Osteocyte (in vitro differentiated cells): ENCODE measurements at places on chromosomes 1 and 21. TPM values are rescaled to one million over a fixed set of nuclear protein-coding genes. Genes with fewer than 3 reads are reported as not detected.

DNA sequence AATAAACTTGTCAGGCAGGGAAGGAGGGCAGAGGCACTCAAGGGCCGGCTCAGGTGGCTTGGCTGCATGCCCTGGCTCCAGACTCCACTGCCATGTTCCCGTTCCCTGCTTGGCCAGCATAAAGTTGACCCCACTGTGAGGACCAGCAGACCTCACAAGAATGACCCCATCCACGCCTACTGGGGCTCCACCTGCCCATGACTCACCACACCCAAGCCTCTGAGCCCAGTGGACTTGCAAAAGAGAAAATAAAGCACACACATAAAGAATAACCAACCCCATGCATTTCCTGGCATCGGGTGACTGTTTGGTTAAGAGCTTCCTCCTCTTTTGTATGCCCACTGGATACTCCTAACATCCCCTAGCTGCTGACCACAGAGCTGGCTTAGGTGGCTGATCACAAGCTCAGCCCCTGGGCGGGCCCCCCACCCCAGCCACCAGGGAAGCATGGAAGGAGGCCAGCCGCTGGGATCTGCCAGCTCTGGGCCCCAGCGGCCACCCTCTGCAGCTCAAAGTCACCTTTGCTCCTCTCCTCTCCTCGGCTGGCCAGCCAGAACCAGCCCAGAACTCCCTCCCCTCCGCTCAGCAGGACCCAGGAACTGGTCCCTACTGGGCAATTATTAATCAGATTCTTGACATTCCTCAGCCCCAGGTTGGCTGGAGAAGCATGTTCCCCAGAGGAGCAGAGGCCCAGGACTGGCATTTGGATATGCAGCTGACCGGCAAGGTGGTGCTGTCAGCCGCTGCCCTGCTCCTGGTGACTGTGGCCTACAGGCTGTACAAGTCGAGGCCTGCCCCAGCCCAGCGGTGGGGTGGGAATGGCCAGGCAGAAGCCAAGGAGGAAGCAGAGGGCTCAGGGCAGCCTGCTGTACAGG lies at the start of gene KLHDC7A:
Gene KLHDC7A (plus strand): TSS at position 616 of the 875 bp plus-strand sequence. CDS start 52 bp downstream, at position 668.
- DNase-seq, result no peak

Gene MFAP2
- 169 and 172 TPM in 2 replicates for total RNA-seq

Gene CELA3B
- not detected in 2 replicates for total RNA-seq

Gene BNIPL
- 0.55 and 0.81 TPM in 2 replicates for total RNA-seq

DNA sequence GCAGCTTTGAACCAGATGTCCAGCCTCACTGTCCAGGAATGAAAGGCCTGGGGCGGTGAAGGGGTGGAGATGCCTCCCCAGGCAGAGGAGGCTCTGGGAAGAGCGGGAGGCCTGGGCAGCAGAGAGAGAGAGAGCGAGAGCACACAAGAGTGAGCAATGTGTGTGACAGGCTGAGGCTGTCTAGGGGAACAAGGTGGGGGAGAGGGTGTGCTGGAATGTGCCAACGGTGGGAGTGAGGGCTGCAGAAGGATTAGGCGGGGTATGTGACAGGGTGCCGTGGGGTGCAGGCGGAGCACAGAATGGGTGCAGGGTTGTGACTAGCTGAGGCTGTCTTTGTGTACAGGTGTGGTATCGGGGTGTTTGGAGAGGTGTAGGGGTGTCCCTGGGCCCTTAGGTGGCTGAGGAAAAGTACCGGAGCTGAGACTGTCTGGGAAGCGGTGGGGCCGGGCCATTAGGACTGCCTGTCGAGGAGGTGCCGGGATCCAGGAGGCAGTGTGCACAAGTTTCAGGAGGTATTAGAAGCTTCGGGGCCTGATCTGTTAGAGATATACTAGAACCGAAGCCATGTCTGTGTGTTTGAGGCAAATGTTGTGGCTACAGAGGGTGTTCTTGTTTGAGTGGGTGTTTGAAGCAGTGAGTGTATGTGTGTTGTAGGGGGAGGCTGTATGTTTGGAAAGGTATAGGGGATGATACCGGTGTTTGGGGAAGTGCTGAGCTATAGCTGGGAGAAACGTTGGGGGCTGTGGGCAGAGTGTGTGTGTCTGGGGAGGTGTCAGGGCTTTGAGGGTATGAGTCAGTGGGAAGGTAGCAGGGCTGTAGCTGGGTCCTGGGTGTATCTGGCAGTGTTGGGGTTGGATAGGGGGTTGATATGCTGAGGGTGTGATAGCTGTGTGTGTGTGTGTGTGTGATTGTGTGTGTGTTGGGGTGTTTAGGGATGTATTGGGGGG lies 9.1 kb downstream of the AHDC1 start:
- no peak for DNase-seq

Gene TAL1
- not detected in 2 replicates for total RNA-seq

- DNase-seq, result no peak
Observed at GRCh38 chr1:155976062-155976912, 2.1 kb downstream of the ARHGEF2 start.

GRCh38 chr1:54391450-54392209 lies 14.6 kb downstream of the SSBP3 start:
- DNase-seq, result no peak

Gene PNRC2
- total RNA-seq, result 58.9 and 63.7 TPM in 2 replicates

- no peak for DNase-seq
Observed at GRCh38 chr1:182149411-182149965, 88.0 kb upstream of the ZNF648 start.

DNA sequence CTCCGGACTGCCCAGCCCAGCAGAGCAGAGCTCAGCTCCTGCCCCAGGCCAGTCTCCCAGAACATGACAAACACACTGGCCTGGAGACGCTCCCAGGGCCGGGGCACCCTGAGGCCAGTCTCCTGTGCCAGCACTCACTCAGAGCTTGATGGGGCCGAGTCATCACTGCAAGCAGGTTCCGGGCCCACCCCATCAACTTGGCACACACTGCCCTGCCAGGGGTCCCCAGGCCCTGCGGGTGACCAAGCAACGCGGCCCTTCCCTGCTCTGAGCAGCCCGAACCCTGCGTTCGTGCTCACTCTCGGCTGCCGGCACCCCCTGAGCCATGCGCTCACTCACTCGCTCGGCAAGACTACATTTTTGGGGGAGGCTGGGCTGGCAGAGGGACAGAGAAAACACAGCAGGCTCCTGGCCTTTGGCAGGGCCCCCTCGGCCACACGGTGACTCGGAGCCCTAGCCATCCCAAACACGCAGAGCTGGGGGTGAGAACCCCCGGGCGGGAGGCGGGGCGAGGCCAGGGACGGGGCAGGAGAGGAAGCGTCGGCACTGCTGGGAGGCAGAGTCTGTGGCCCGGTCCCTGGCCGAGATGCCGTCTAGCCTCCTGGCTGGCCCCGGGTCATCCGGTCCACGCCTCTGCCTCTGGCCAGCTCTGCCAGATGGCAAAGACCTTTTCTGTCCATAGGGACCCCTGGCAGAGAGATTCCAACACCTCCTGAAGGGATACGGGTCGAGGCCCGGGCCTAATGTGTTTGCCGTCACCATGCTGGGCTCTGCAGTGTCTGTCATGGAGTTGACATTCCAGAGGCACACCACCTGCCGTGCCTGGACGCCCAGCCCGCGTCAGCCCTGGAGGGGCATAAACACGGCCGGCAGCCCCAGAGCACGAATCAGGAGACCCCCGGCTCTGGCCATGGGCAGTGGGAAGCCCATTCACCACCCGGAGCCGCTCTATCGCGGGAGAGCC lies 68.0 kb downstream of the MEGF6 start:
- DNase-seq, result peak; percentile 92

DNA sequence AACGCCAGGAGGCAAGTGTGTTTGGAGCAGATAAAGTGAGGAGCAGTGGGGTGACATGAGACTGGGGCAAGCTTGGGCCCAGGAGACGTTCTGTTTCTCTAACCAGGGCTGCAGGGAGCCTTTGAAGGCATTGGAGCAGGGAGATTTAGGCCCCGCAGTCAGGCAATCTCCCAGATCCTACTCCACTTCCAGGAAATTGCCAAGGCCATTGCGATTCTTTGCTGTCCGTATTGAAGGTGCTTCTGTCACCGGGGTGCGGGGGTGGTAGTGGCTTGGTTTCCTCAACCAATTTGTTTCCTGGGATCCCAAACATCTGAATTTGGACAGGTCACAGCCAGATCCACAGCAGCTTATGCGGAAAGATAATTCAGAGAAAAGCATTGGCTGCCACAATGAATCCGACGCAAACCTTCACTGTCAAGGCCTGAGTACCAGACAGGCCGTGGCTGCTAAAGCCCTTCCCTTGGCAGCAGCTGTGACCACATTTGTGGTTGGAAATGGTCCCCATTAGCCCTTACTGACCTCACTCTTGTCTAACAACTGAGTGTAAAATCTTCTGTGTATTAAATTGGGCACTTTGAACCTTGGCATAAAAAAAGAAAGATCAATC lies 385.6 kb downstream of the PTPRU start:
- DNase-seq, result peak; percentile 53

Gene KRTAP21-2
- total RNA-seq, result not detected in 2 replicates

- no peak for DNase-seq
Observed at GRCh38 chr1:36199934-36200741, 24.1 kb upstream of the THRAP3 start.

Gene IL20
- total RNA-seq, result not detected in 2 replicates

GRCh38 chr1:234369784-234370183 lies 3.5 kb upstream of the COA6 start:
- DNase-seq, result no peak

Gene IFNAR1
- 42.7 and 42.8 TPM in 2 replicates for total RNA-seq
